ENCODE measurements at places on chromosomes 12 and 14. TPM values are rescaled to one million over a fixed set of nuclear protein-coding genes. Genes with fewer than 3 reads are reported as not detected.

The GPR132 gene
- total RNA-seq, result 46.9 TPM

The CACNA2D4 gene
- 11.5 TPM for total RNA-seq

The TAS2R46 gene
- 1.2 TPM for total RNA-seq

The NOC4L gene
- 22.8 TPM for total RNA-seq

The TULP3 gene
- 8.4 TPM for total RNA-seq

The STX2 gene
- 30.9 TPM for total RNA-seq

The JAG2 gene
- total RNA-seq, result 6.2 TPM

The NFE2 gene
- total RNA-seq, result not detected

The FOXG1 gene
- not detected for total RNA-seq

The NEUROD4 gene
- not detected for total RNA-seq

The ERBB3 gene
- total RNA-seq, result 2.1 TPM

The FOXN4 gene
- total RNA-seq, result not detected

The RTL1 gene
- not detected for total RNA-seq

The KERA gene
- not detected for total RNA-seq

The FBLN5 gene
- 3.8 TPM for total RNA-seq

The SLC39A2 gene
- total RNA-seq, result not detected

The COX8C gene
- not detected for total RNA-seq

The WNT1 gene
- 0.72 TPM for total RNA-seq

The ALG10 gene
- total RNA-seq, result 15.1 TPM

The CPSF2 gene
- 73.6 TPM for total RNA-seq

The HOXC10 gene
- not detected for total RNA-seq

The RIN3 gene
- 63.2 TPM for total RNA-seq

The TM9SF1 gene
- total RNA-seq, result 32.3 TPM

The LTB4R2 gene
- total RNA-seq, result 20.8 TPM

The NGB gene
- total RNA-seq, result not detected

The GPR137C gene
- 0.67 TPM for total RNA-seq

The TAS2R13 gene
- total RNA-seq, result 1.0 TPM

The LBHD2 gene
- total RNA-seq, result not detected

The MYBPC1 gene
- not detected for total RNA-seq

The RNASE7 gene
- not detected for total RNA-seq

The MDM1 gene
- total RNA-seq, result 22.4 TPM

The ZNF641 gene
- total RNA-seq, result 30.1 TPM

The LRTM2 gene
- total RNA-seq, result not detected
